HCEC 1CT (cell line): ENCODE measurements at places on chromosomes 12 and 14.

GRCh38 chr14:75125617-75126016, 1.2 kb downstream of the NEK9 start:
- DNase-seq, result peak; percentile 81

DNA sequence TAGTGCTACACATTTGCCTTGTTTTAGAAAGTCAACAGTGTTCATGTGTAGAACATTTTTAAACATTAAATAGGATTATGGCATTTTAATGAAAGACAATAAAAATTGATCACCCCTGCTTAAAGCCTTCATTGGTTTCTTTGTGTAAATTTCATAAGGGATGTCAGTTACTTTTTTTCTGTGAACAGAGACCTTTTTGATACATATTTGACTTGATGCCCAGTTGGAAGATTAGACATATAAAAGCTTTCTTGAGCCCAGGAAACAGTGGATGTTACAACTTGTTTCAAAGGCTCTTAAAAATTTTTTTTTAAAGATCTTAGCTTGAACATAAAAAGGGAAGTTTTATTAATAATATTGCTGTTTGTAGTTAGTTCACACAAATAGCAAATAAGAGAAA, 168.7 kb upstream of the PDZRN4 start:
- DNase-seq, result no peak

- peak; percentile 29 for DNase-seq
Measured at GRCh38 chr14:63454863-63455622, 88.1 kb downstream of the PPP2R5E start.

- no peak for DNase-seq
Measured at GRCh38 chr12:100197486-100197885, 3.1 kb upstream of the ACTR6 start.

GRCh38 chr12:52495389-52495788, 2.3 kb upstream of the KRT6A start:
- DNase-seq, result no peak

DNA sequence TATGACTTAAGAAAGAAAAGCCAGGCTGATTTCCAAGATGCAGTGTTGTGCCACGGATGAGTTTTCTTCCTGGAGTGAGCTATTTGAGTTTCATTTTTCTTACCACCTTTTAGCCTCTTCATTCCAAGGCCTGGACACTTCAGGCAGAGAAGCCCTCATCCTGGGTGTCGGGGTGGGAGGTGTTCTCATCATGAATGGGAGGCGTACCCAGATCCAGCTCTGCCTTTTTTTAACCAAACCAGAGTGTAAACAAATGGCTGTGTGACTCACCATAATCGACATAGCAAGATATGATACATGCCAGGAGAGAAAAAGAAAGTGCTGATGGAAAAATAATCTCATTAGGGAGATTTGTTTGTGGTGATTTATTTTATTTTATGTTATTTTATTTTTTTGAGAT, 79.9 kb downstream of the ARF6 start:
- DNase-seq, result peak; percentile 93

- no peak for DNase-seq
Measured at GRCh38 chr12:71682466-71682865, 3.4 kb upstream of the TMEM19 start.

- DNase-seq, result no peak
Measured at GRCh38 chr12:114912811-114913210, 228.8 kb upstream of the TBX3 start.

DNA sequence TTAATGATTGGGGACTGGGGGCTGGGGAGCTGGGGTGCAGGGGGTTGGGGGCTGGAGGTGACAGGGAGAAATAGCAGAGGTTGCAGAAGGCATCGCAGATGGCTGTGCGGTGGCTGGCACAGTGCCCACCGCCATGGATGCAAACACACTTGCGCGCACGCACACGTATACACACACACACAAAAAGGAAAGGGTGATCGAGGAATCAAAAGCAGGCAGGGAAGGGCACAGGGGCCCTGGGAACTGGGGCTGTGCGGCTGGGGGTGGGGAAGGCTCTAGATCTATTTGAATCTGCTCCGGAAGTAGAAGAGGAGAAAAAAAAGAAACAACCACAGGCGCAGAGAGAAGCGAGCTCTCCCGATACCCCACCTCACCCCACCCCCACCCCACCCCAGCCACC, 39.4 kb downstream of the ZFHX2 start:
- DNase-seq, result no peak
